ENCODE measurements at places on chromosomes 6 and 20. TPM values are rescaled to one million over a fixed set of nuclear protein-coding genes. Genes with fewer than 3 reads are reported as not detected.

Gene LRRC73
- total RNA-seq: 0.69 TPM

DNA sequence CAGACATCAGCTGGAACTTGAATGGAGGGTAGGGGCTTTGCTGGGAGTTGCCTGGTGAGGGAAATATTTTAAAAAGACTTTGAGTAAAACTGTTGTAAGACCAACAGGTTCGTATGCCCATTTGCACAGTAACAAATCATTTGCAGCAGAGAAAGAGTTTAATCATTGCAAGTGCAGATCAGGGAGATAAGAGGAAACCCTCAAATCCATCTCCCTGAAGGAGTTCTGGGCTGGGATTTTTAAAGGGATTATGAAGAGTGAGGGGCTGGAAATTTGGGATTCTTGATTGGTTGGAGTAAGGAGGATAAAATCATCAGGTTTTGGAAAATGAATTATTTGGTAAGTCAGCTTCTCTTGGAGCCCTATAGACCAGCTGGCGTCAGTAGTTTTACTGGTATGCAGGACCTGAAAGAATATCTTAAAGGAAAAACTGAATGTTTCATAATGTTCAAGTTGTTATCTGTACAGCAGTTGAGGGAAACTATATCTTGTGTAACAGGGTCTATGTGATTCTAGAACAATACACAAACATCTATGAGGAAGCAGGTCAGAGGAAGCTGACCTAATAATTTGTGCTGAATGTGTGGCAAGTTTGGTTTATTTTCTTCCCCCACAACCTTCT, 295.5 kb downstream of the PLCB1 start:
- no peaks in the 10 kb centered on the region for H3K27me3 ChIP-seq
- H3K36me3 ChIP-seq: no peaks in the 10 kb centered on the region
- no peak overlapping the region for H3K27ac ChIP-seq
- DNase-seq: no peak
- no peaks in the 10 kb centered on the region for H3K4me1 ChIP-seq

Gene SNPH
- total RNA-seq: 1.4 TPM

- peaks cover 53% of the 10 kb centered on the region for H3K4me1 ChIP-seq
- 0 out of 2 replicates have a peak overlapping the region, but pooled peaks have one; percentile 22 for H3K27ac ChIP-seq
- peak; percentile 64 for DNase-seq
These were observed 5.6 kb downstream of the PLCG1 start for GRCh38 chr20:41142919-41143318.

- H3K4me1 ChIP-seq: peaks cover 8% of the 10 kb centered on the region
- no peak for DNase-seq
- no peak overlapping the region for H3K27ac ChIP-seq
- no peaks in the 10 kb centered on the region for H3K27me3 ChIP-seq
These were observed 92.6 kb downstream of the ERMARD start for GRCh38 chr6:169843991-169844390.

DNA sequence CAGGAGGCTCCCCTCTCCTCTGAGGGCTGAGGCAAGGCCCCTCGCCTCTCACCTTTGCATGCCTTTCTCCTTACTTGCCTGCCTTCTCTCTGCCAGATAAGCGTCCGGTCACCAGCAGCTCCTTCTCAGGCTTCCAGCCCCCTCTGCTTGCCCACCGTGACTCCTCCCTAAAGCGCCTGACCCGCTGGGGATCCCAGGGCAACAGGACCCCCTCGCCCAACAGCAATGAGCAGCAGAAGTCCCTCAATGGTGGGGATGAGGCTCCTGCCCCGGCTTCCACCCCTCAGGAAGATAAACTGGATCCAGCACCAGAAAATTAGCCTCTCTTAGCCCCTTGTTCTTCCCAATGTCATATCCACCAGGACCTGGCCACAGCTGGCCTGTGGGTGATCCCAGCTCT, 21.3 kb upstream of the PPARD start:
- H3K27me3 ChIP-seq: no peaks in the 10 kb centered on the region
- H3K27ac ChIP-seq: no peak overlapping the region
- no peak overlapping the region for H3K4me3 ChIP-seq
- peaks cover 22% of the 10 kb centered on the region for H3K4me1 ChIP-seq
- peak; percentile 27 for DNase-seq
- peaks cover 31% of the 10 kb centered on the region for H3K36me3 ChIP-seq

Gene CYP24A1
- not detected for total RNA-seq

Gene ELOVL2
- not detected for total RNA-seq

- no peak overlapping the region for H3K4me3 ChIP-seq
- no peak for DNase-seq
- H3K27me3 ChIP-seq: no peaks in the 10 kb centered on the region
- H3K27ac ChIP-seq: no peak overlapping the region
- no peaks in the 10 kb centered on the region for H3K36me3 ChIP-seq
These were observed 959.2 kb downstream of the EPHA7 start for GRCh38 chr6:92460133-92460532.

DNA sequence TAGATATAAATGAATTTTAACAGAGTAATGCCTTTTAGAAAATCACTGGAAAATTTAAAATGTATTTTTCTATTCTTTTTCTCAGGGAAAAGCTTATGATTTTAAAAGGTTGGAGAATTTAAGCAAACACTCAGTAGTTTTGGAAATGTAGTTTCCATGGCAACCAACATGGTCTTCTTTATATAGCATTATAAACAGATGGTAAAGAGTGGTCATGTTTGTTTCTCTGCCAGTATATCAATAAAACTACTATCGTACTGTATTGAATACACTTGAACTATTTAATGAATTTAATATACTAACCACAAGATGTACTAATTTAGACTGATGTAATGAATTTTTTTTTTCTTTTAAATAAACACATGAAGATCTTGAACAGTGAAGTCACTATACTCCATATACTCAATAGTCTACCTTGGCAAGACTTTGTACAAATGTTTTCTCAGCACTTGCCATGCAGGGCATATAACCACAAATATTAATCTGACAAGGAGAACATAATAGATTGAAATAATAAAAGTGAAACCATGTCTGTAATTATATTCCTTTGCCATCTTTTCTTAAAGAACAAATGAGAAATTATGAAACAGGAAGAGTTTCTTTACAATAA, 105.5 kb downstream of the PDSS2 start:
- no peak for DNase-seq
- no peak overlapping the region for H3K27ac ChIP-seq
- H3K4me3 ChIP-seq: no peak overlapping the region
- no peaks in the 10 kb centered on the region for H3K27me3 ChIP-seq
- H3K4me1 ChIP-seq: peaks cover 5% of the 10 kb centered on the region
- no peaks in the 10 kb centered on the region for H3K36me3 ChIP-seq

- no peak for DNase-seq
- no peaks in the 10 kb centered on the region for H3K36me3 ChIP-seq
- no peak overlapping the region for H3K4me3 ChIP-seq
- no peaks in the 10 kb centered on the region for H3K4me1 ChIP-seq
- no peak overlapping the region for H3K27ac ChIP-seq
- no peaks in the 10 kb centered on the region for H3K27me3 ChIP-seq
These were observed 298.2 kb downstream of the PHACTR1 start for GRCh38 chr6:13014504-13015378.

DNA sequence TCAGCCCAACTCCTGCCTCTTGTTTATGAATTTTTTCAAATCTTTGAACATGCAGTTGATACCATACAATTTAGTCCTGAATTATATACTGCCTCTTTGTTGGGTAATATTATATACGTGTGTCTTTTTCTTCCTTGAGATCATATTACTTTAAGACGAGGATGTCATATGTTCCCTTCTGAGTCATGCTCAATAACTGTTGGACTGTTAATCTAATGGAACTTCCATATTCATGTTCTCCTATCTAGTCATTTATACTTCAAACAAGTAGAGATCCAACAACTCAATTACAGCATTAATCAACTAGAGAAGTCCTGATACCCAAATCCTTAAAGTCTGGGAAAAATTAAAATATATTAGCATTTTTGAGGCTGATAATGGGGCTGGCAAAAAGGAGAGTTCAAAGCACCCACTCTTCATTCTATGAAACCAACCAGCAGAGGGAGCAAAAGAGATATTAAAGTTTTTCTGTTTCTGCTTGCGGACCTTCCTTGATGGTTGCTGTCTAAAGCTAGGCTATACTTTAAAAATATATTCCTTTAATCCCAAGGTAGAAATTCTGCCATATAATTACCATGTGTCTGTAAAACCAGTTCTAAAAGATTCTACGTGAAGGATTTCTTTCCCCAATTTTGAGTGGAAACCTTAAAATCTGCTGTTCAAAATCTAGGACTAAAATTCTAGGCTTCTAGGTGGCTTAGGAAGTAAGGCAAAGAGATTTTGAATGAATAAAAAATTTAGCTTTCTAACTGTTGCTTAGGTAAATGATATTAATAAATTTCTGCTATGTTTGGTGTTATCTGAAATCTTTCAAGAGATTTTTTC, 498.9 kb downstream of the BCKDHB start:
- no peak overlapping the region for H3K4me3 ChIP-seq
- H3K36me3 ChIP-seq: no peaks in the 10 kb centered on the region
- H3K27me3 ChIP-seq: no peaks in the 10 kb centered on the region
- no peak overlapping the region for H3K27ac ChIP-seq
- peak; percentile 73 for DNase-seq
- H3K4me1 ChIP-seq: no peaks in the 10 kb centered on the region

Gene WASF1
- 18.0 TPM for total RNA-seq

- H3K4me3 ChIP-seq: no peak overlapping the region
- DNase-seq: no peak
- no peaks in the 10 kb centered on the region for H3K36me3 ChIP-seq
- no peaks in the 10 kb centered on the region for H3K27me3 ChIP-seq
- no peak overlapping the region for H3K27ac ChIP-seq
- no peaks in the 10 kb centered on the region for H3K4me1 ChIP-seq
These were observed 99.2 kb downstream of the VEGFA start for GRCh38 chr6:43869079-43869710.

Measured in Karpas-422 (cell line).